Hippocampal formation (tissue), 2 donors: ENCODE measurements at places on chromosomes 4 and X.

DNA sequence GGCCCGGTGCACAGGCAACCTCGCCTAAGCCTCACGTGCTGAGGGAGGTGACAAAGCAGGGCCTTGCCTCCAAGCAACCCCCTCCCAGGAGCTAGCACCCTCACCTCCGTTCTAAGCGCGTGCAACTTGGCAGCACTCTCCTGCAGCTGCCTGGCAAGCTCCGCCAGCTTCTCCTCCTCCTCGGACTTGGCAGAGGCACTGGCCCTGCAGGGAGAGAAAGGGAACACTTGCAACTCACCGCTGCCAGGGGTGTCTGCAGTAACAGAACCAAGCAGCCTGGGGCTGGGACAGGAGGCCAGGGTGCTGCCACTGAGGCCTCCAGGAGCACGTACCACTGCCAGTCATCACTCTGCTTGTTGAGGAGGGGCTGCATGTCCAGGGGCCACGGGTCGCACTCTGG is 10.3 kb upstream of the TREX2 start:
- no peak for DNase-seq

DNA sequence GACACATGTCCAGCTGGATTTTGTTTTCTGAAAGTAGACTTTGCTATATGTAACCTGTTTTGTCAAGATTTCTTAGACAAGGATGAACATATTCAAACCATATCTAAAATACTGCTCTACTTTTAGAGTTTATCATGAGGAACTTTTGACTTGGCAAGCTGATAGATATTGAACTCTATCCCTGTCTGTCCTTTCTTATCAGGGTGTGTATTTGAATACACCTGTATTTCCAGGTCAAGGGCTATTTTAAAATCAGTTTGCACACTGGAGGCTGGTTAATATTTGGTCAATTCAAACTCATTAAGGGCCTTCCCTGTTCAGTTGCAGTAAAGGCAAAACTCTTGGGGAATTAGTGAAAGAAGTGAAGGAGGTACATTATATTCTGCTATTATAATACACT is 2.3 kb downstream of the CDS1 start:
- no peak for DNase-seq

DNA sequence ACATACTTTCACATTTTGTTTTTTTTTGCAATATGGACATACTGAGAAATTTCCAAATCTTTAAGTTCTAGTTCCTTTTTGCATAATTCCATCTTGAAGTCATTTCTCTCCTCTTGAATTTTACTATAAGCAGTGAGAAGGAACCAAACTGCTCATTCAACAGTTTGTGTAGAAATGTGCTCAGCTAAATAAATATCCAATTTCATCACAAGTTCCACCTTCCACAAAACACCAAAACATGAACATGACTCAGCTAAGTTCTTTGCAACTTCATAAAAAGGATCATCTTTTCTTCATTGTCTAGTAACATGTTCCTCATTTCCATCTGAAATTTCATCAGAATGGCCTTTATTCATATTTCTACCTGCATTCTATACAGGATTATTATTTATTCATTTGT is 77.3 kb upstream of the FGF13 start:
- no peak for DNase-seq

- no peak for DNase-seq
These were observed 323.6 kb downstream of the BCOR start for GRCh38 chrX:39773923-39774773.

GRCh38 chrX:75746891-75747639 is 38.0 kb downstream of the MAGEE2 start:
- DNase-seq, result no peak

DNA sequence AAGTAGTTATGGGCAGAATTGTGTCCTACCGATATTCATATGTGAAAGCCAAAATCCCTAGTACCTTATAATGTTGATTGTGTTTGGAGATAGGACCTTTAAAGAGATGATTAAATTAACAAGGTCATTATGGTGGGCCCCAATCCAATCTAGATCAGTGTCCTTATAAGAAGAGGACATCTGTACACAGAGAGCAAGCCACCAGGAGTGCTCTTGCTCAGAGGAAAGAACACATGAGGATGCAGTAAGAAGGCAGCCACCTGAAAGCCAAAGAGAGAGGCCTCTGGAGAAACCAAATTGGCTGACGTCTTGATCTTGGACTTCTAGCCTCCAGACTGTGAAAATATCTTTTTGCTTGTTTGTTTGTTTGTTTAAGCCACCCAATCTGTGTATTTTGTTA is 1290.8 kb upstream of the PABPC4L start:
- DNase-seq, result no peak

GRCh38 chr4:126541820-126542219 is 1090.9 kb upstream of the INTU start:
- no peak for DNase-seq

- no peak for DNase-seq
These were observed 22.5 kb downstream of the MID1 start for GRCh38 chrX:10597871-10598270.

DNA sequence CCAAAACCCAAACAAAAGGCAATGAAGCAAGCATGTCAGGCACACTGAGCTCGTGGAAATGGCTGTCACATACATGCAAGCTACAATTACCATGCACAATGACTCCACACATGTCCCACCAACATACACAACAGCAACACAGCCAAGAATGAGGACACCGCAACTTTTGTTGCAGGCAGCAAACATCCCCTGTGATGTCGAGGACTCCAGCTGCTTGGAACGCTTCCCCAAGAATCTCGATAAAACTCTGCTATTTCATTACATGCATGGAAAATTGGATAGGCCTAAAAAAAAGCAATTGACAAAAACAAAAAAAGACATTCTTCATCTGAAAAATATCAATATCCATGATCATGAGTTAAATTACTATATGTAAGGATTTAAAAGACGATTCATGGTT is 11.8 kb downstream of the ANOS1 start:
- DNase-seq, result no peak

DNA sequence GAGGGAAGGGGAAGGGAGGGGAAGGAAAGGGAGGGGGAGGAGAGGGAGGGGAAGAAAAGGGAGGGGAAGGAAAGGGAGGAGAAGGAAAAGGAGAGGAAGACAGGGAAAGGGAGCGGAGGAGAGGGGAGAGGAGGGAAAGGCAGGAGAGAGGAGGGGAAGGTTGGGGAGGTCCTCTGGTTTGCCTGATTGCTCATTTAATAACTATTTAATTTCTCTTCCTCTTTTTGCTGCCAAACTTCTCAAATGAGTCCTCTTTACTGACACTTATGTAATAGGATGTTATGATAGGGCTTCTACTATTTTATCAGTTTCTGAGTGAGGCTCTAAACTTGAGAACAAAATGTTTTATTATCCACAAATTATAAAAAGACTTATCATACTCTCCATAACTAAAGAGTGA is 35.4 kb upstream of the PPA2 start:
- DNase-seq, result no peak

DNA sequence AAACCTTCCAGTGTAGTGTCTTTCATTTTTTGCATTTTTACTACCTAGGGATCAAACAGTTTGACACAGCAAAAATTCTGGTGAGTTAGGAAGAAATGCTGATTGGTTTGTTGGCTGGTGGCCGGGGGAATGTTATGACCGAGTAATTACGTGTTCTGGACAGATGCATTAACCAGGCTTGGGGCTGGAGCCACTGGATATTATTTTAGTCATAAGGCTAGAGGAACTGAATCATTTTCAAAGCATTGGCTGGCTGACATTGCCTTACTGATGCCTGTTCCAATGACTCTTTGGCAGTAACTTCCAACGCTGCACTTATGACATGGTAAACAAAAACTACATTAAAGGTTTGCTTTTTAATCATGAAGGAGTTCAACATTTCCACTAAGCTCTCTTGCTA is 84.6 kb downstream of the FBXO8 start:
- DNase-seq, result no peak

GRCh38 chr4:88820698-88821415 is 123.2 kb upstream of the NAP1L5 start:
- DNase-seq, result peak; percentile 64

GRCh38 chr4:13523105-13523477 is 21.2 kb downstream of the NKX3-2 start:
- DNase-seq, result no peak

DNA sequence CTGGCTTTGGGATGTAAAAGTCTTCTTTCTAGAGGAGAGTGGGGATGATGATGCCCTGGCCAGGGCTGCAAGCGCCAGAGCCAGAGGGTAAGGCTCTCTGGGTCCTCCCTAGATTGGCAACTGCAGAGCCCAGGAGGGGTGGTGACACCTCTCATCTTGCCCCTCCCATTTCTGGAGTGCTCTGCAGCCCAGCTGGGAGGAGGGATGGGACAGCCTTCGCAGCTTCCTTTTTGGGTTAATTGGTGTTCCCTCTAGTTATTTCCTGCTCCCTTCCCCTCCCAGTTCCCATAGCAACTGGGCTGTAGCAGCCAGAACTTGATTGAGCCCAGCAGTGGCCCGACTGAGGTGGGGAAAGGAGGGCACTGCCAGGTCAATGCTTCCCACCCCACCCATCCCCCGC is 19.2 kb downstream of the NALF2 start:
- DNase-seq, result no peak

- DNase-seq, result no peak
These were observed 23.3 kb upstream of the MTM1 start for GRCh38 chrX:150544835-150545770.

DNA sequence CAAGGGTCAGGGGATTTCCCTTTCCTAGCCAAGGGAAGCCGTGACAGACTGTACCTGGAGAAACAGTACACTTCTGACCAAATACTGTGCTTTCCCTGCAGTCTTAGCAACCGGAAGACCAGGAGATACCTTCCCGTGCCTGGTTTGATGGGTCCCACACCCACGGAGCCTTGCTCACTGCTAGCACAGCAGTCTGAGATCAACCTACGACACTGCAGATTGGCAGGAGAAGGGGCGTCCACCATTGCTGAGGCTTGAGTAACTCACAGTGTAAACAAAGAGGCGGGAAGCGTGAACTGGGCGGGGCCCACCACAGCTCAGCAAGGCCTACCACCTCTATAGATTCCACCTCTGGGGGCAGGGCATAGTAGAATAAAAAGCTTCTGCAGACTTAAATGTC is 48.7 kb upstream of the SRD5A3 start:
- DNase-seq, result no peak

DNA sequence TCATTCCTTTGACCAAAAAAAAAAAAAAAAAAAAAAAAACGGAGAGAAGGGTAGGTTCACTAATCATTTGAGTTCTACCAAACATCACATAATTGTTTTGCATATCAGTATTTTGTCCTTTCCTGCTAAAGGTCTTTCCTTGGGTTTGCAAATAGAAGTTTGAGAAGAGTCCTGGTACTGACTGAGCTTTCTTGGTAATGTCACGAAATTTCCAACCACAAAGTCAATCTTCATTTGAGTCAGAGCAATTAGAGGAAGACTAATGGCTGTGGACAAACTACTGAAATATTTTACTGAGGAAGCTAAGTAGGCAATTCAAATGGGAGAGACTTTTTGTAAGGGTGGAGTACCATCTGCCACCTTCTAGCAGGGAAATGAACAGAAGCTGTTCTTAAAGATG is 21.7 kb upstream of the CD40LG start:
- DNase-seq, result no peak
